ENCODE measurements at places on chromosomes 2 and 18.

DNA sequence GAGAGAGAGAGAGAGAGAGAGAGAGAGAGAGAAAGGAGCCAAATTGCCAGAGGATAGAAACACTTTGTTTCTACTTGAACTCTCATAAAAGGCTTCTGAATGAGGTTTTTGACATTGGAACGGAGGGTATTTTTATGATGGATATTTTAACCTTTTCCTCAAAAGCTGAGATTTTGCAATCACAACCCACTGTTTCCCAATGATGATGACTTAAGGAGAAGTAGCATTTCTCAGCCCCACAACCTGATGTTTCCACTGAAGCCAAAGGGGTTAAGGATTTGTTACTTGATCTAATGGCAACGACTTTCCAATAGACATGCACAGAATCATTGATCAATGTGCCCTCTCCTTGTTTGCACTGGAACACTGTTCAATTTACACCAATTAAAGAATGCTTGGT, 67.1 kb upstream of the POU3F3 start:
- DNase-seq = no peak

DNA sequence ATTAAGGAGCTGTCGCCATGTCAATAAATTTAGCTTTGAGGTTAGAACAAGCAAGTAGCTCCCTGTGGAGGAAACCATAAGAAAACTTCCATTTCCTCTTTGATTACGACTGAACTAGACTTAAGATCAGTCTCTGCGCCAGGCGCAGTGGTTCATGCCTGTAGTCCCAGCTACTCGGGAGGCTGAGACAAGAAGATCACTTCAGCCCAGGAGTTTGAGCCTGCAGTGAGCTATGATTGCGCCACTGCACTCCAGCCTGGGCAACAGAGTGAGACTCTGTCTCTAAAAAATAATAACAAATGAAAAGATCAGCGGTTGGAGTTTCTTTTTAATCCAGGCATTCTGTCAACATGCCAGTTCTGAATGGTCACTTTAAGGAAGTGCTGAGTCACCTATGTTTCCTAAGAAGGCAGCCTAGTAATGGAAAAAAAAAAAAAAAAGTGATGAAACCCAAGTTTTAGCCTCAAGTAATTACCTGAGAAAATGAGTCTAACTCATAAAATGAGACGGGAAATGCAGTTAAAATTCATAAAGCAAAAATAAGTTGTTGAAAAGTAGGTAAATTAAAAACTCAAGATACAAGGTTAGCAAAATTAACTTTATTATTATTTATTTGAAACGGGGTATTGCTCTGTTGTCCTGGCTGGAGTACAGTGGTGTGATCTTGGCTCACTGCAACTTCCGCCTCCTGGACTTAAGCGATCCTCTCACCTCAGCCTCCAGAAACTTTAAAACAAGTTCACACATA, 10.2 kb downstream of the C18orf32 start:
- DNase-seq = no peak

GRCh38 chr18:31723990-31724711, 36.5 kb downstream of the SLC25A52 start:
- no peak for DNase-seq

- DNase-seq = no peak
Measured at GRCh38 chr18:70387027-70387426, 98.2 kb downstream of the SOCS6 start.

DNA sequence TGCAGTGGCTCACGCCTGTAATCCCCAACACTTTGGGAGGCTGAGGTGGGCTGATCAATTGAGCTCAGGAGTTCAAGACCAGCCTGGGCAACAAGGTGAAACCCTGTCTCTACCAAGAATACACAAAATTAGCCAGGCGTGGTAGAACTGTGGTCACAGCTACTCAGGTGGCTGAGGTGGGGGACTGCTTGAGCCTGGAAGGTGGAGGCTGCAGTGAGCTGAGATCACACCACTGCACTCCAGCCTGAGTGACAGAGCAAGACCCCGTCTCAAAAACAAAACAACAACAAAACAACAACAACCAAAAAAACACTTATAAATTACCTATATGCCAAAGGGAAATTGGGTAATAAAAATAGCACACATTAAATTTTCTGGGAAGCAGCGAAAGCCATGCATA, 141.6 kb downstream of the HDAC4 start:
- no peak for DNase-seq

- DNase-seq = no peak
Measured at GRCh38 chr2:76861708-76862107, 660.5 kb downstream of the LRRTM4 start.

DNA sequence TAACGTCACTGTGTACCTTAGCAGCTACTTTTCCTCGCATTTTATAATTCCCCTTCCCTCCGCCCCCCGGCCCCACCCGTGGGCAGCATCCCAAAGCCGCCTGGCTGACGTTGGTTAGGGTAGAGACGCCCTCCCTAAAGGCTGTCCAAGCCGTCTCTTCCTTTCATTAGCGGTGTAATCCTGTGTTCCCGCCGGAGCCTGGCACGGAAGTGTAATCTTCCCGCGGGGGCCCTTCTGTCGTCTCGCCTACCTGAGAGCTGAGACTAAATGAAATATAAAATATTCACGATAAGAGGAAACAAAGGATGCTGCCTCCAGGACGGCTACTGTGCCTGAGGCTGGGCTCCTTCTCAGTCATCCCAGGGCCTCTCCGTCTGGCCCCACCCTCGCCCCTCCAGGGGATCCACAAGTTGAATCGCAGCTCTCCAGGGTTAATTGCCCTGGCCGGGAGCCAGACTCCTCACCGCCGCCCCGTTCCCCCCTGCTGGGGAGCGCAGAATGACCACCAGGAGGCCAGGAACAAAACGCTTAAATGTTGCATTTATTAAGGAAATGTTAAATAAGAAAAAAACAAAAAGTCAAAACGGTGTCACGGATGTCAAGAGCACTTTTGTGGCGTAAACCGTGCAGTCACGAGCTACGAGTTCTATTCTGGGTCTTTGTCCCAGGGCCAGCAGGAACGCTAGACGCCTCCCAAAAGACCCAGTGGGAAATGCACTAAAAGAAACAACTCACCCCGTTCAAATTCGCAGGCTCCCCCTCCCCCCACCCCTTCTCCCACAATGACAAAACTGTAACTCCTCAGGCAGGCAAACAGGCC, 1.5 kb downstream of the RPRM start:
- no peak for DNase-seq

DNA sequence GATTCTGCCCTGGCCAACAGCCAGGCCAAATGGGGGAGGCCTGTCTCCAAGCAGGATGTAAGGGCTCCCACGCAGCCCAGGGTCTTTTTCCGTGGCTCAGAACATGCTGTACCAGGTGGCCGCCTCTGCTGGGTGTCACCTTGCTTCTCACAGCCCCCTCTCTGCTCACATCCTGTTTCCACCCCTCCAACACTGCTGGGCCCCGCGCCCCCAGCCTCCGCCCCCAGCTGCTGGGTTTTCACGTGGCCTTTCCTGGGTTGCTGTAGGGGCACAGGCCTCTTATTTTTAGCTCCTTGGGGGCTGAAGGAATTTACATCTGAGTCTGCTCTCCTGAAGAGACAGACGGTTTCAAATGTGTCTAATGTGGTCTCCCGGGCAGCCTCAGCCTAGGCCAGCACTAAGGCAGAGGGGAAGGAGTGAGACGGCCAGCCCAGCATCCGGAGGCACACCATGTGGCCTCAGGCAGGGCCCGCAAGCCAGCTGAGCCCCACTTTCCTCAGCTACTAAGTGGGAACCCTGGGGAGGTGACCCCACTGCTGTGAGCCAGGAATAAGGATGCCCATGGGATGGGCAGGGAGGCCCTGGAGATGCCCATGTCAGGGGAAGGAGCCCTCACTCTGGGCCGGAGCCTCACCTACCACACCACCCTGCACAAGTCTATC, 18.7 kb upstream of the DUSP2 start:
- no peak for DNase-seq

GRCh38 chr2:45131587-45131986, 122.3 kb upstream of the SIX2 start:
- DNase-seq = no peak

GRCh38 chr18:22210311-22210754, 40.9 kb downstream of the GATA6 start:
- no peak for DNase-seq

DNA sequence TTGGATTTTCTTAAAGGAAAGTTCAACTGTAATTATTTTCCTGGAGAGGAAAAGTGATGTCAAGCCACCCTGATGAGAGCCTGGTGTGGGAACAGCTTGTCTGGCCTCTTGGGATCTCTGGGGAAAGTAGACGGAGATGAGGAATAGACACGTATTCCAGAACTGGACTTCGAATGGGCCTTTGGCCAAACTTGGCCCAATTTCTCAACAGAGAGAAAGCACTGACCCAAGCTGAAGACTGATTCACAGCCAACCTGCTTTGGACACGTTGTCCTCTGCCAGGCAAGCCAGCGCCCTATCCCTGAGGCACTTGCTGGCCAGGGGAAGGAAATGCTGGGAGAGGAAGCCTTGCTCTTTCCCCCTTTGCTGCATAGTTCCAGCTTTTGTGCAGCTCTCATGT, 70.8 kb upstream of the CTAGE1 start:
- no peak for DNase-seq

DNA sequence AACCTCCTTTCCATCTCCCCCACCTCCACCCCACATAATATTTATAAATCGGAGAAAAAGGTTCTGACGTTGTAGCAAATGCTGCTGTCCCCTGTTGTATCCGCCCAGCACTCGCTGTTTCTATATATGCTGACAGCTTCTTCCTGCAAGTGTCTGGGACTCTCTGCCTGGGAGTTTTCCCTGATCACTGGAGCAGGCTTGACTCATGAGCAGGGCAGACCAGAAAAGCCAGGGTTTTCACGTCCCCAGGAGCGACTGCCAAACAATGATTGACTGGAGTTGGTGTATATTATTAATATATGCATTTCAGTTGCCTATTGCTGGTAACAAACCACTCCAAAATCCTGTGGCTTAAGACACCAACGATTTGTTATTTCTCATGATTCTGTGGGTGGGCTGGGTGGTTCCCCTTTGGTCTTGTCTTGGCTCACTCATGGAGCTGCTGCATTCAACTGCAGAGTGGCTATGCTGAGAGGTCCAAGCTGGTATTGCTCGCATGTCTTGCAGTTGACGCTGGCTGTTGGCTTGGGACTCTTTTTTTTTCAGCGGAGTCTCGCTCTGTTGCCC, 21.2 kb upstream of the ASXL2 start:
- DNase-seq = no peak

GRCh38 chr2:44778221-44778654, 163.3 kb upstream of the SIX3 start:
- no peak for DNase-seq

- DNase-seq = no peak
Measured at GRCh38 chr2:181374781-181375675, 82.2 kb upstream of the ITGA4 start.

GRCh38 chr2:176891857-176892256, 320.7 kb upstream of the HNRNPA3 start:
- no peak for DNase-seq

- no peak for DNase-seq
Measured at GRCh38 chr2:209381091-209381490, 42.8 kb upstream of the MAP2 start.

GRCh38 chr18:23340661-23341060, 112.4 kb upstream of the RIOK3 start:
- DNase-seq = no peak

DNA sequence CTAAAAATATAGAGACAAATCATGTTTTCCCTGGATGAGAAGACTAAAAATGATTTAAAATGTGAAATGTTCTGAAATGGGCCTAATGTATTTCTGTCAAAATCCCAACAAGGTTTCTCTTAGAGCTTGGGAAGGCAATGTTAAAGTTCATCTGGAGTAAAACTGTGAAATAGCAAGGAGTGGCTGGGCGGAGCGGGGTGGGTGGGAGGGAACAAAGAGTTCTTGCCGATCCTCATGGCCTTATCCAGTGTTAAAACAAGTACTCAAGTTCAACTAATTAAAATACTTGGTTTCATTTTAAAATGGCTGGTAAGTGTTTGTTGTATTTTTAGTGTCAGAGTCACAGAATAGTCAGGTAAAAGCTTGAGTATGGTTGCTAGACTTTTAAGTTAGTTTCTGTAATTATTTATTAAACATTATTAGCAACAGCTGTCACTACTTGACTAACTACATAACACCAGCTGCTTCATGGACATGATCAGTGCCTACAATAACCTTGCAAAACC, 87.3 kb downstream of the RTN4 start:
- no peak for DNase-seq

DNA sequence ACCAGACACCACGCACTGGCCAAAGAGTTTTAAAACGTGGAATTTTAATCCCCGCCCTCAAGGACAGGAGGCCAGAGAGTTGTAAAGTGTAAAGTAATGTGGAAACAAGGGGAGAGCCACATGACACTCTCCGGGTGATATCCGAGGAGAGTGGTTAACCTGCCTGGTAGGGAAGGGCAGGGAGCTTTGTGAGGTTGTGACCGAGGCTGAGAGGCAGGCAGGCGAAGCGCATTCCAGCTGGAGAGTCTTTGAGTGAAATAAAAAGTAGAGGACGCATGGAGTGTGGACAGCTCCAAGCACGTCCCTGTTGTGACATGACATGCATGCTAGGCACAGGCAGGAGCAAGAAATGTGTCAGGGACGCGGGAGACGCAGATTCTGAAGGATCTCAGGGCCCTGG, 539.5 kb downstream of the RNF144A start:
- DNase-seq = no peak

DNA sequence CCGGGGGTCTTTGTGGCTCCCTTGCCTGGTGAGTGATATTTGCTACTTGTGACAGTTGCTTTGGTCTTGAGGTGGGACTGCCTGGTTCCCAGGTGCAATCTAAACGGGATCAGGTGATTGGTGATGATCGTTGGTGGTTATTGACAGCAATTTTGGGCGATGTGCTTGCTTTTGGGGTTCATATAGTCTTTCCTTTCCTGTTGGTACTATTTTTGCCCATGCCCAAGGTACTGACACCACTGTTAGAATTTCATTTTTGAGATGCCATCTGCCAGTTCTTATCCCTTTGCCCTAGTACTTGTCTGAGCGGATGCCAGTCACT, 573 bp downstream of the WDR7 start:
- no peak for DNase-seq

GRCh38 chr2:26666671-26667070, 25.5 kb upstream of the CIB4 start:
- DNase-seq = no peak

DNA sequence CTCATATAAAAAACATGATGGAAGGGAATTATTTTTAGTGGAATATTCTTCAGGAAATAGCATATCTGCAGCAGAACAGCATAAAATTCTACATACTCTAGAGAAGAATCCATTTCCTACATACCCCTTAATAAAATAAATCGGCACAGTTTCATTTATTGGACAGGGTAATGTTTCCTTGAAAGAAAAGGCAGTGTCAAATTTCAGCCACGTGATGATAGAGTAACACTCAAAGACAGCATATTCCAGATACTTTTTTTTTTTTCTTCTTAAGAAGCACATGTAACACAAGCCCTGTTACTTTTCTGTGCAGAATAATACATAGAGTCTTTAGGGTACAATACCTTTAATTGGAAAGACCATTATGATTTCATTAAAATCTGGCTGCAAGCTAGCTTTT, 204.4 kb downstream of the SRBD1 start:
- no peak for DNase-seq

GRCh38 chr18:61025596-61025995, 307.6 kb upstream of the CDH20 start:
- DNase-seq = no peak

Data from HS-5 (cell line).